Osteoblast (primary cell): ENCODE measurements at places on chromosomes 7 and 10.

DNA sequence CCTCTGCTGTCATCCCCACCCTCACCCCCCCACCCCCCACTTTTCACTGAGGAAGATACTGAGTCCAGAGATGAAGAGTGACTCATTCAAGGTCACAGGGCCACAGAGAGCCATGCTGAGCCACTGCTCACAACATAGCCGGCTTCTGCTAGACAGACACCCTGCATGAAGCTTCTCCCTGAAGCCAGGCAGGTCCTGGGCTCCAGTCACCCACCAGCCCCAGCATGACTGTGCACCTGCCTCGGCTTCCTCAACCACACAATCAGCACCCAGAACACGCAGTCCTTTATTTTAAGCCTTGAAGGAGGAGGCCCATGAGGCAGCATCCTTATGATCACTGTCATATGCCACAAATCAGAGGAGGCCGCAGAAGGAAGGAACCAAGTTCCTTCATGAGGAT is 19.2 kb upstream of the PRKAG2 start:
- peak; percentile 68 for DNase-seq

DNA sequence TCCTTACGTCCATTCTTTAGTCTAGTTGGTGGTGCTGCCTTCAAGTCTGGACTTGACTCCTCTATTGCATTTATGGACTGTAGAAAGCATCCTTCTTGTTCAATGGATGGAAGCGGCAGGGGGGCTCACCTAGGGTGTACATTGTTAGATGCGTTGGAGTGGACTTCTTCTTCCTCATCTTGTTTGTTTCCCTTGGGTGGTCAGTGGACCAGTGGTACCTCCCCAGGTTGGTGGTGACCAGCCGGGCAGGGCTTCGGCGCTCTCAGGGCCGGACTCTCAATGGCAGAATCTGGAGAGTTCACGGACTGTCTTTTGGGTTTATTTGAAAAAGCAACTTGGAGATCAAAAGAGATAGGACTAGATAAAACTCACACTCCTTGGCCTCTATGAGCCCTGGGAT is 6.2 kb upstream of the BTBD16 start:
- DNase-seq: peak; percentile 14

DNA sequence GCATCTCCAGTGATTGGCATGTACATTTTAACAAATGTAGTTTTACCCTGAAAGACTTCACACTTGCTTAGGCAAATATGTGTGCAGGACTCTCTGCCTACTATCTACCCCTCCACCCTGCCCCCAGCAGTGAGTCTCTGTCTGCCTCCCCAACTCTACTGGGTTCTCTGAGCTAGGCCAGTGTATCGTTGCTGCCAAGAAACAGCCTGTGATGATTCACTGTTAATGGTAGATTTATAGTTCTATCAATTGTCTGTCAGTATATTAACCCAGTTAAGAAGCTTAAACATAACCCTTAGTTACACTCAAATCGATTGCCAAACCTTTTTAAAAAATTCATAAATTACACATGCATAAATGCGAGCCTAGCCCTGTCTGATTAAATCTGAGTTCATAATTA is 137.0 kb downstream of the SND1 start:
- DNase-seq: no peak

- no peak for DNase-seq
These were observed 89.1 kb upstream of the SP4 start for GRCh38 chr7:21338728-21339164.

DNA sequence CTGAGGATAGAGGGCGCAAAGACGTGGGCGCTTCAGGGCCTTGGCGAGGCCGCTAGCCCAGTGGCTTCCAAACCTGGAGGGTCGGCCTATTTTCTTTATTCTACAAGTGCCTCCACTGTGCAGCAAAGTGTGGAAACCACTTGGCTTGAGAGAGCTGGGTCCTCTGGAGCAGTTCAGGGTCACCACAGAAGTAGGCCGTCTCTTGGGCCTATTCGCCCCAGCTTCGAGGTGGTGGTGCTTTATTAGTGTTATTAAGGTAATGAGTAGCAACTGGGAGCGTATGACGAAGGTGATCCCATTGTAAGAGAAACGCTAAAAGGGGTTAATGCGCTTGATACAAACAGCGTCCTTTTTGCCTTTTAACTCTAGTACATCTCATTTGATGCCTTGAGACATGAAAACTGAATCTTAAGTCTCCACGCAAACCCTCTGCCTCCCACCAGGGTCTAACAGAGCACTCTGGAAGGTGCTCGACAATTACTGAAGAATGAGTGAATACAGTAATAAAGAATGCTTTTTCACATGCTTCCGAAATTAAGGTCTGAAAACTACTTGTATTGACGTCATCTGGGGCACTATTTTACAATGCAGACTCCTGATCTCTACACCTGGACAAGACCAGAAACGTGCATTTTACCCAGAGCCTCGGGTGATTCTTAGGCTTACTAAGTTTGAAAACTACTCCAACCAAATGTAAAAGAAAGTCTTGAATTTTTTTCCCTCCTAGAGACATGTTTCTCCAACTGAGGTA is 647 bp upstream of the GSAP start:
- no peak for DNase-seq

DNA sequence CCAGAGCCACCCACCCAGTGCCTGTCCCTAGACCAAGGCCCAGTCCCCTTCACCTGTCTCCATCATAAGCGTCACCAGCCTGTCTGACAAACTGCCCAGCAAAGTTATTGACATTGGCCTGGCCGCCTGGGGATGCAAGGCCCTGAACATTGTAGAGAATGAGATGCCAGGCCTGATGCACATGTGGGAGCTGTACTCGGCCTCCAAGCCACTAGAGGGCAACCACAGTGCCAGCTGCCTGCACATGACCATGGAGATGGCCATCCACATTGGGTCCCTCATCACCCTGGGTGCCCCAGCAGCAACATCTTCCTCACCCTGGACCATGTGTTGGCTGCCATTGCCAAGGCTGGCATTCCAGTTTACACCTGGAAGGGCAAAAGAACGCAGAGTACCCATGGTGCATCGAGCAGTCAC is 63.7 kb upstream of the ANTXRL start:
- peak; percentile 73 for DNase-seq

DNA sequence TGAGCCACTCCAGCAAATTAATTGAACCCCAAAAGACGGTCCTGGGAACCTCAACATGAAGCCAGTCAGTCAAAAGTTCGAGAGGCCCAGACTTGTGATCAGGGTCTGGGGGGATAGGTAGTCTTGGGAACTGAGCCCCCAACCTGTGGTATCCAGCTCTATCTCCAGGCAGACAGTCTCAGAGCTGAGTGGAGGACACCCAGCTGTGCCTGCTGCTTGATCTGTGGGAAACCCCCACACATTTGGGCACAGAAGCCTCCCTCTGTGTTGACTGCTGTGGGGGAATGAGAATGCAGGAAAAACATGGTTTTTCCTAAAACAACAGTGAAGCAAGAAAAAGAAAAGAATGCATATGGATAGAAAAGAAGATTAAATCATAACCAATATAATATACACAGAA is 16.3 kb upstream of the SNX8 start:
- DNase-seq: no peak

GRCh38 chr7:30090111-30090510 is 44.7 kb upstream of the MTURN start:
- no peak for DNase-seq

GRCh38 chr7:54946764-54947163 is 72.1 kb upstream of the EGFR start:
- DNase-seq: no peak

DNA sequence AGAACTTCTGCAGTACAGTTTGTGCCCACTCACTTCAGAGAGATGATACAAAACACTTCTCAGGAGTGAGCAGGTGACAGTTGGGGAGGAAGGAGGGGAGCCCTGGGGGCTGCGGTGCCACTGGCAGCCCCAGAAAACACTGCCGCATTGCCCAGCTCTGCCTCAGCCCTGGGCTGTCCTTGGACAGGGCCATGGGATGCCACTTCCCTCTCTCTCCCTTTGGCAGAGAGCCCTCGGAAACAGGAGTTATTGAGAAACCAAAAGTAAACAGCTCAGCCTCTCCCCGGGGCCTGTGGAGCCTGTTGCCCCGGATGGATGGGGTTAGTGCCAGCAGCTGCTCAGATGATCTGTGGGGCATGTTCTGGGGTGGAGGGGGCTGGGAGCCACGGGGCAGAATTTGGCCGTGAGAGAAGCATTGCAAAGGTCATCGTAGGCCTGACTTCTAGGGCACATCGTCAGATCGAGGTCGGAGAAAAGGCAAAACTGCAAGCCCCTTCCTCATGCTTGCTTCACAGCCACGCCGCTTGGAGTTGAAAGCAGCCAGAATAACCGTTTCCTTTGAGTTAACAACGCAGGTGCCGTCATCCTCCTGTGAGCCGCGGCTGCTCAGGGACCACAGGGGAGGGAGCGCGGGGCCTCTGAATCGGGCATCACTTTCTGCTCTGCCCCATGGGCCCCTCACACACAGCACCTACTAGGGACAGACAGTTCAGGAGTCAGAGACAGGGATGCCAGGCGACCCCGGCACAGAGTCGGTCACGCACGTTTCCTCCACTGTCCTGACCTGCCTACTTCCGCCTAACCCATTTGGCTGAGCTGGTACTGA is 256.4 kb downstream of the CAMK1D start:
- DNase-seq: peak; percentile 94

DNA sequence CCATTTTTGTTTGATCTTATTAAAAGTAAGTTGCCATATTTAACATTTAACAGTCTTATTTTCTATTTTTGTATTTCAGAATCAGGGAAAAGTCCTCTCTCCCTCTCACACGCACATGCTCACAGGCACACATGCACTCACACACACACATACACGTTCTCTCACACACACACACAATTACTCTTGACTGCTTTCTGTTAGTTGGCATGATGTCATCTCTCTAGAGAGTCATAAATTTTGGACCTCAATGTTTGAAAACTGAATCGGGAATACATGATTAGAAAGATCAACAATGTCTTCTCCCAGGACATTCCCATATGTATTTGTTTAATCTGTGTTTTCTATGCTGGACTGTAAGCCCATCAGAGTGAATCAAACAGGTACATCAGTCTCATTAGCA is 165.7 kb upstream of the AHR start:
- DNase-seq: peak; percentile 29

DNA sequence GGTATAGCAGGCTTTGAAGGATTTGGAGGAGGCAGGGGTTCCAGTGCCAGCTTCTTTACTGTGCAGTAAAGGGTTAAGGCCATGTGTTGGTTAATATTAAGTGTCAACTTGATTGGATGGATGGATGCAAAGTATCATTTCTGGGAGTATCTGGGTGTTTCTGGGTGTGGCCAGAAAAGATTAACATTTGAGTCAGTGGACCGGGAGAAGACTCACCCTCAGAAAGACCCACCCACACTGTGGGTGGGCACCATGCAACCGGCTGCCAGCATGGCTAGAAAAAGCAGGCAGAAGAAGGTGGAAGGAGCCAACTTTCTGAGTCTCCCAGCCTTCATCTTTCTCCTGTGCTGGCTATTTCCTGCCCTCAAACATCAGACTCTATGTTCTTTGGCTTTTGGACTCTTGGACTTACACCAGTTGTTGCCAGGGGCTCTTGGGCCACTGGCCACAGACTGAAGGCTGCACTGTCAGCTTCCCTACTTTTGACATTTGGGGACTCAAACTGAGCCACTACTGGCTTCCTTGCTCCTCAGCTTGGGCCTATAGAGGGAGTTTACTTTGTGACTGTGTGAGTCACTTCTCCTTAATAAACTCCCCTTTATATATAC is 6.8 kb upstream of the TRUB1 start:
- DNase-seq: no peak

DNA sequence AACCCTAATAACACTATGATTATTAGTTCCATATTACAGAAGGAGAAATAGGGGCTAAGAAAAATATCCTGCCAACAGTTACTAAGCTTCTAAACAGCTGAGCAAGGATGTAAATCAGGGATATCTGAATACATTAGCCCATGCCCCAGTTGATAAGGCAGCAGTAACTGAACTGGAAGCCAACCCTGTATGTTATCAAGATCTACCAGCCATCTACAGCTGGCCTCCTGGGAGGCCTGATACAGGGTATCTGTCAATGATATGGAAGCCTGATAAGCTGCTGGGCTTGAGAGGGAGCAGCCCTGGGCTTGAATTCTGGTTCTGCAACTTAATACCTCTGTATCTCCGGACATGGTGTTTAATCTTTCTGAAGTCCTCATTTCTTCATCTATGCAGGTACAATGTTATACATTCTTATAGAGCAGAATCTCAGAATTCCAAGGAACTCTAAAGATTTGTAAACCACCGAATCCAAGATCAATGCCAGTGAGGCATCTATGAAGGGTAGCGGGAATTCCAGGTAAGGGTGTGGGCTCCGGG is 37.9 kb upstream of the AFAP1L2 start:
- no peak for DNase-seq

- no peak for DNase-seq
These were observed 65.7 kb upstream of the ASAH2 start for GRCh38 chr10:50316695-50317648.

DNA sequence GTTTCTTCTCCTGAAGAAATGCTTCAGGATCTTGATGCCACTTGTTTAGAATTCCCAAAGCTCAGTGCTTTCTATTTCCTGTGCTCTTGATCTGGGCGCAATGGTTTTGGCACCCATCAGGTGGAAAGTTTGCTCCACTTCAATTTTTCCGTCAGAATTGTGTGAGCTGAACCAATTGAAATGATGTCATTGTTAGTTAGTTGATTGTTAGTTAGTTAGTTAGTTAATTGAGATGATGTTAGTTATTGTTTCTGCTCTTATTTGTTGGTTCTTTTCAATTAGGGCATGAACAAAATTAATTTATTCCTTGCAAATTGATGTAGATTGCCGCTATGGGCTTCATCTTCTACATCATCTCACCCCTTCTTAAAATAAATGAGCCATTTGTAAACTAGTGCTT is 252.6 kb downstream of the BAMBI start:
- no peak for DNase-seq

- DNase-seq: no peak
These were observed 152.5 kb upstream of the STK17A start for GRCh38 chr7:43430411-43430810.

- peak; percentile 38 for DNase-seq
These were observed 5.3 kb downstream of the CAMK2B start for GRCh38 chr7:44320141-44320540.

DNA sequence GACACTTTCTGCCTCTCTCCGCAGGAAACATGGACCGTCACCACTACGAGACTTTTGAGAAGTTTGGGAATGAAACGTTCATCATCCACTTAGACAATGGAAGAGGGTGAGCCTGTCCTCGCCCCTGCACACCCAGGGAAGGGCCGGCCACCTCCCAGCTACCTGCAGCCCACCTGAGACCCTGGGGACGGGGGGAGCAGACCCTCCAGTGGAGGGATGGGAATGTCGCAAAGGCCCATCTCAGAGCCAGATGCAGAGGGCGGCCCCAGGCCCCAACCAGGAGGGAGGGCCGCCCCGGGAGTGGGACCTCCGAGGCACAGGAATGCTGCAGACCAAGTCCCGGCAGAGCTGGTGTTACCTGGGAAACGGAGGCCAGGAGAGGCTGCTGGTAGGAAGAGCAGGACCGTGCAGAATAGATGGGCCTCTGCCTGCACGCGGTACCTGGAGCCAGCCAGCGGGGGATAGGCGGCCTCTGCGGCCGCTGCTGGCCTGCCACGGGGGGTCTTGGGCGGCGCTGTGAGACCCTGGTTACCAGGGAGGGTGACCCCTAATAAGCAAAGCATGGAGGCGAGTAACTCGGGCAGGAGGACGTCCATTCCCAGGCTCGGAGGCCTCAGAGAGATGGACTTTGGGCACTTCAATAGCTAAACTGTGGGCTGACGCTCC is 32.9 kb upstream of the FOXL3 start:
- peak; percentile 72 for DNase-seq

GRCh38 chr10:62885684-62886461 is 69.7 kb upstream of the EGR2 start:
- peak; percentile 91 for DNase-seq
